ENCODE measurements at places on chromosomes 1 and 21.

DNA sequence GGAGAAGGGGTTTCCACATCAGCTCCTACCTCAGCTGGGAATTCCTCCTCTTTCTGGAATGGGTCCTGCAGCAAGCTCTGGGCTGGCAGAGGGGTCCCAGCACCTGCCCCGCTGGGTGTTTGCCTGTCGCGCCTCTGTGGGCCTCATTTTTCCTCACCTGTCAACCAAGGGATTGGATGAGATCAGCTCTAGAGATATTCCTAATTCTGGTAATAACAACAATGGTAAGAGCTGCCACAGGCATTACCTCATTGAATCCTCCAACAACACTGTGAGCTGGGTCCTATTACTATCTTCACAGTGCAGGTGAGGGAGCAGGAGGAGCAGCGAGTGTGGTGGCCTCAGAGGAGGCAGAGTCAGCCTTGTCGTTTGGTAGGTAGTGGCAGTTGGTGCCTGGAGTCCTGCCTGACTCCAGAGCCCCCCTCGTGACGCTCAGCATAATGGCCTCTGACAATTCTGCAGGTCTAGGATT lies 23.3 kb upstream of the PAX7 start:
- H3K27me3 ChIP-seq, result peaks cover 3% of the 10 kb centered on the region
- no peaks in the 10 kb centered on the region for H3K36me3 ChIP-seq
- H3K4me1 ChIP-seq, result peaks cover 18% of the 10 kb centered on the region

- H3K27me3 ChIP-seq, result peaks cover 2% of the 10 kb centered on the region
- H3K27ac ChIP-seq, result peak overlapping the region; percentile 33
- peaks cover 15% of the 10 kb centered on the region for H3K4me1 ChIP-seq
- DNase-seq, result no peak
Measured at GRCh38 chr1:154351363-154352068, 26.2 kb downstream of the ATP8B2 start.

DNA sequence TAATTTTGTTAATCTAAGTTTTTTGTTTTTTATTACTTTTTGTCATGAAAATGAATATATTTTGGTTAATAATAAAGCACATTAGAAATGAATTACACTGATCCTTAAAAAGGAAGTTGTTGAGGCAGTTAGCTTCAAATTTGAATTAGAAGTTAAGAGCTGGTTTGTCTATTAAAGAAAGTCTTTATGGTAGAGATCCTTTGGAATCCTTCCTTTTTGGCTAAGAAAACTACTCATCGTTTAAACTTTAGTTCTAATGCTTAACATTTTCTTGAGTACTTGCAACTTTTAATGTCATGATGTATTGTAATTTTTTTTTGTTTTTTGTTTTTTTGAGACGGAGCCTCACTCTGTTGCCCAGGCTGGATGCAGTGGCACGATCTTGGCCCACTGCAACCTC lies 2.4 kb downstream of the PTBP2 start:
- H3K36me3 ChIP-seq, result peaks cover 20% of the 10 kb centered on the region
- no peak overlapping the region for H3K27ac ChIP-seq
- DNase-seq, result no peak
- H3K4me1 ChIP-seq, result peaks cover 9% of the 10 kb centered on the region
- H3K27me3 ChIP-seq, result no peaks in the 10 kb centered on the region
- H3K4me3 ChIP-seq, result no peak overlapping the region

DNA sequence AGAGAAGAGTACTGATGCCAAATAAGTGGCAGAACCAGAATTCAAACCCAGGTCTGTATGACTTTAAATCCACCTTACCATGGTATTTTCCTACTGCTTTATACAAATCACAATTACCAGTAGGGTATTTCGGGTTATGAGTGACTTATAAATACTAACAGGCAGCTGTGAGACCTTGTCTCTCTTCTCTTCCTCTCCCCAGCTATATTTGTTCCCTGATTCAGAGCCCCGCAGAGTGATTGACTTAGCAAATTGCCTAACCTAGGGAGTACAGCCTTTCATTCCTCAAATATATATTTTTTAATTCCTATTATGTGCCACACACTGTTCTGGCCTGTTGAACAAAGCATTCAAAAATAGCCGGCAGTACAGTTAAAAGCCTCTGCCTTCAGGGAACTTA lies 168.0 kb downstream of the CLEC20A start:
- H3K27me3 ChIP-seq, result no peaks in the 10 kb centered on the region
- H3K4me1 ChIP-seq, result no peaks in the 10 kb centered on the region
- no peaks in the 10 kb centered on the region for H3K36me3 ChIP-seq
- H3K27ac ChIP-seq, result no peak overlapping the region
- H3K4me3 ChIP-seq, result no peak overlapping the region
